Cardiac septum (tissue), 1 donor: ENCODE measurements at places on chromosomes 6 and 20. TPM values are rescaled to one million over a fixed set of nuclear protein-coding genes. Genes with fewer than 3 reads are reported as not detected.
A peak's percentile ranks its signal among the peaks of the same experiment; 100 is the strongest.

DNA sequence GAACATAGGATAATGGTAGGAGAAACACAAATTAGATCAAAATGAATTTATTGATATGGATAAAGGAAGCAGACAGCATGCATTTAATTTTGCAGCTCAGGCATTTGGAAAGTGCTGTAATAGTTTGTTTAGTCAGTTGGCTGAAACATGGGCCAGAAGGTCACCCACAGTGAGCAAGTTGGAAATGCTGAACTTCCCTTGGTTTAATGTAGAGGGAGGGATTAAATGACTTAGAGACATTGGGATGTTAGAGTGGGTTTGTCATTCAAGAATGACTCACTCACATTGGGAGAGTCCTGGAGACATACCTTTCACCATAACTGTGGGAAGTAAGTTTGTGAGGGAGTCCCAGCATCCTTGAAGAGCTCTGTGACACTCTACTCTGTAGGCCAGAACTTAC, 231.5 kb upstream of the PLCB4 start:
- DNase-seq, result no peak

The LPA gene
- not detected for total RNA-seq

- DNase-seq, result no peak
Measured at GRCh38 chr6:49453221-49453620, 9.8 kb downstream of the MMUT start.

- DNase-seq, result peak; percentile 68
Measured at GRCh38 chr20:25273046-25273445, 25.2 kb downstream of the PYGB start.

- DNase-seq, result no peak
Measured at GRCh38 chr6:1611572-1612298, 2.0 kb downstream of the FOXC1 start.

The CAPN11 gene
- 0.78 TPM for total RNA-seq

DNA sequence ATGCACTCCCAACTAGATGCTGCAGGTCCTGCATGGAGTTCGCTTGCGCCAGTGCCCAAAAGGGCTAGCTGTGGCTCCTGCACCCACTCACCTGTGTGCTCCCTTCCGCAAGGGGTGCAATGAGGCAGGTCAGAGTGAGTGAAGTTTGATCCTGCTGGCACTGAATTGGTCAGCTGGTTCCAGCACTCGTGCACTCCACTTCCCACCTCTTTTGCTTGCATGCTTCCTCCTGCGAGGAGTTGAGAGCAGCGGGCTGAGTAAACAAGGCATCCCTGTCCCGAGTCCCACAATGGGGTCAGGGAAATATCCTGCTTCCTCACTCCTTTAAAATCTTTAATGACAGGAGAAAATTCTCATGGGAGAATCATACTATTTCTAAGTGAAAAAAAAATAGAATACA, 86.2 kb downstream of the LCA5 start:
- DNase-seq, result no peak

DNA sequence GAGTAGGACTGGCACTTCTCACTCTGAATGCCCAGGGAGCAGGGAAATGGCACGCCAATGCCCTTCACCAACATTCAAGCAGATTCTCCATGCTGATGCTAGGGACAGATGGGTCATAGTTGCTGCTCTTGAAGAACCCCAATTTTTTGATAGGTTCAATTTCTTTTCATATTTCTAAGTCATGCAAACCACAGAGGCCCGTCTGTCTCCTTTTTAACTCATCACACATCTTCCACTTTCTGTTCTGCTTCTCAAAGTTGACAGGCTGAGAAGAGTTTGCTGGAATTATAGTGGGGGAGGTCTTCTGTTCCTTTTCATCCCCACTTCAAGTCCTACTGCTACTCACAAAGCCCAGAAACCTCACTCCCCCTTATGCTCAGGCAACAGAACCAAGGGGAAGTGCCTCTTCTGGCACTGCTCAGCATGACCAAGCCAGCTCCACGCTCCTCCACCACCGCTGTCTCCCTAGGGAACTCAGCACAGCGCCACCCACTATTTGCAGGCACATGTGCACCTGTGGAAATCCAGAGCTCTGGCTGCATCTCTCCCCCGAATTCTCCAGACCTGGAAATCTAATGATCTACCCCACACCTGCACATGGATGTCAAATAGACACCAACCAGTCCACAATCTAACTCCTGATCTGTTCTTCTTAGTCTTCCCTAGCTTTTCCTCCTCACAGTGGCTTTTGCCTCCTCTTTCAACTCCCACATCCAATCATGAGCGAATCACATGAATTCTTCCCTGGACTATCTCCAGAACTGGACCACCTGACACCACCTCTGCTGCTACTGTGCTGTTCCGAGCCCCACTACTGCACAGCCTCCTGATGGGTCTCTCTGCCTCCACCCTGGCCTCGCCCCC, 10.7 kb downstream of the ZBTB24 start:
- DNase-seq, result no peak

The ADGB gene
- total RNA-seq, result not detected

DNA sequence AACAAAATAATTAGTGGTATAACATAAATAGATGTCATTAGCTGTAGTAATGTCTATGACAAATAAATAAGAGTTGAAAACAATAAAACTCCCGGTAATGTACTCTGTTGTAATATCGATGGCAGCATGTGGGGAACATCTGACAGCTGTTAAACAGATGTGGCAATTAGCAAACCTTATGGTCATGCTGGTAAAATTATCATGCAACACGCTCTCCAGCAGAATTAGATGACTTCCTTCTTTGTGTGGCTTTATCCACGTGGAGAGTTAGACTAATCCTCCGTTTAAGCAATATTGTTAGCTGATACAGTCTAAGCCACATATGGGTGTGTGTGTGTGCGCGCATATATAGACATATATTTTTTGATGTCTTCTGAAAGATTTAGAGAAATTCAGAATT, 77.7 kb upstream of the ZFP64 start:
- no peak for DNase-seq

The LAMA4 gene
- 93.9 TPM for total RNA-seq

DNA sequence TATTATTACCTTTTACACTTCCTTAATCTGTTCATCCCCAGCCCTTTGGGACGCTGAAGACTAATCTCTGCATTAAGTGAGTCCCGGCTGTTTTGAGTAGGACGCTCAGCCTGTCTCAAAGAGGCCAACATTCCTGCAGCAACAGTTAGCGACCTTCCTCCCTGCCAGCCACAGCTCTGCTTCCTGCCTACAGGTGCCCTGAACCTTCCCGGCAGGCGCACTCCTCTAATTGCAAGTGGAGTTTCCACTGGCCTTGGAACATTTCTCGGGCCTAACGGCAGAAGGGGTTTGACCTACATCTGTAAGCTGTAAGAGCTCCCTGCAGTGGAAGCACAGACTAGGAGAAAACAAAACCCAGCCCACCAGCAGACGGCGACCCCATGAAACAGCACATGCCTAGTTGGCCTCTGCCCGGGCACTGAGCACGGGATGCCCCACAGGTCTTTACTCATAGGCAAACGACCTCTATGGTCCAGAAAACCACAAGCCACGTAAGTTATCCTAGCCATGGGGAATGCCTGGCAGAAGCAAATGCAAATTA, 137.9 kb downstream of the DTNBP1 start:
- no peak for DNase-seq

GRCh38 chr6:9373308-9373707, 938.0 kb upstream of the SLC35B3 start:
- DNase-seq, result no peak

DNA sequence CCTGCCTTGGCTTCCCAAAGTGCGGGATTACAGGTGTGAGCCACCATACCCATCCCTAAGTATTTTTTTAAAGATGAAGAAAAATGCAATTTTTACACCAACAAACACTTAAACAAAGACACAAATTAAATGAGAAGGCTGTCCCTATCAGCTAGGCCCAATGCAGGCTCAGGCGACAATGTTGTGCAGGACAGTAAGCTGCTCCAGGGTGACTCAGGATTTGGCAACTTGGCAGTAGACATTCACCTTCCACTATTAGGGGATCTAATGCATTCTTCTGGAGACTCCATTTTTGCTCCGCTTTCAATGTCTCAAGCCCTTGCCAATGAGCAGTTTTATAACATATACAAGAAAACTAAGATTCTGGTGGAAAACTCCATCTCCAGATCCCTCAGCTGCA, 19.7 kb downstream of the NDRG3 start:
- DNase-seq, result no peak

GRCh38 chr20:53949319-53949839, 121.0 kb downstream of the BCAS1 start:
- DNase-seq, result peak; percentile 85

GRCh38 chr6:151075930-151076555, 163.7 kb upstream of the AKAP12 start:
- no peak for DNase-seq
